ENCODE measurements at places on chromosomes 16 and 17.

GRCh38 chr17:55620945-55621344 is 101.7 kb downstream of the TMEM100 start:
- no peak for DNase-seq

DNA sequence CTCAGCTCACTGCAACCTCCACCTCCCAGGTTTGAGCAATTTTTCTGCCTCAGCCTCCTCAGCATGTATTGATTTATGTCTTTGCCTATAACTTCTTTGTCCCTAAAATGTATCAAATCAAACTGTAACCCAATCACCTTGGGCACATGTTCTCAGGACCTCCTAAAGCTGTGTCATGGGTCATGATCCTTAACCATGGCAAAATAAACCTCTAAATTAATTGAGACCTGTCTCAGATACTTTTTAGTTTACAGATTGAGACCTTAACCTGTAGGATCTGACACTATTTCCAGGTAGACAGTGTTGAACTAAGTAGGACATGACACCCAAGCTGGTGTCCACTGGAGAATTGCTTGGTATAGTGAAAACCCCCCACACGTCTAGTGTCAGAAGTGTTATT is 2.6 kb upstream of the ACSM3 start:
- DNase-seq: no peak

- no peak for DNase-seq
Measured at GRCh38 chr16:55475919-55476318, 3.1 kb upstream of the MMP2 start.

DNA sequence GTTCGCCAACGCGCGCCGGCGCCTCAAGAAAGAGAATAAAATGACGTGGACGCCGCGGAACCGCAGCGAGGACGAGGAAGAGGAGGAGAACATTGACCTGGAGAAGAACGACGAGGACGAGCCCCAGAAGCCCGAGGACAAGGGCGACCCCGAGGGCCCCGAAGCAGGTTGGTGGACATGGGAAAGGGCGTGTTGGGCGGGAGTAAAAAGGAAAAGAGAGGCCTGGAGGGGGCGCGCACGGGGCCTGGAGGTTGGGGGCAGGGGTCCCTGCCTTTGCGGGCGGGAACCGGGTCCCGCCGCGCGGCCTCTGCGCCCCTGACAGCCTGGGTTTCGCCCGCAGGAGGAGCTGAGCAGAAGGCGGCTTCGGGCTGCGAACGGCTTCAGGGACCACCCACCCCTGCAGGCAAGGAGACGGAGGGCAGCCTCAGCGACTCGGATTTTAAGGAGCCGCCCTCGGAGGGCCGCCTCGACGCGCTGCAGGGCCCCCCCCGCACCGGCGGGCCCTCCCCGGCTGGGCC is 2.1 kb downstream of the IRX5 start:
- DNase-seq: no peak

DNA sequence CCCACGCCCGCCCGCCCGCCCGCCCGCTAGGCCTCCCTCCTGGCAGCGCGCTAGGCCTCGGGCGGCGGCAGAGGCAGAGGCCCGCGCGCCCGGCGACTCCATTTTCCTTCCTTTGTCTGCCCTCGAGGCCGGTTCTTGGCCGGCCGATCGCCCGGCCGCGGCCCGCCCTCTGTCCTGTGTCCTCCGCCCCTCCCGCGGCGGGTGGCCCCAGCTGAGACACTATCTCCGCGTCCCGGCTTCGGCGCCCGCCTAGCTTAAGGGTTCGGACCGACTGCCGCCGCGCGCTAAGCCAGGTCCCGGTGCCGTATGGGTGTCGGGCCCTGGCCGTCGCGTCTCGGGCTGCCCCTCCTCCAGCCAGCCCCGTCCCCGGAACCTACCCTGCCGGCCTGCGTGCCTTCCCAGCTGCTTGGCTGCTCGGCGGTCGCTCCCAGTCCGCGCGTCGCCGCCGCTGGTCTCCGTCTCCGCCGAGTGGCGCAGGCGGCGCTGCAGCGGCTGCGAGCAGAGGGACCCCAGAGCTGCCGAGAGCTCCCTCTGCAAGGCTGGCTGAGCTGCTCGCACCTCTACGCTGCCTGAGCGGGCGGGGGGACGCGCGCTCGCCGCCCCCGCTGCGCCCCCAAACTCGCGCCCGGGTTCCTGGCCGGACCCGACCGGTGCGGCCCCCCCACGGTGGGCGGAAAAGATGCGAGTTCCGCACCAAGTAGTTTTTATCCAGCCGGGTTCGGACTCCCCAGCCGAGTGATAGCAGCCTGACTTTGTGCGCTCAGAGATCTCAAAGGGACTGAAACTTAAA is 787 bp downstream of the CTCF start:
- DNase-seq: peak; percentile 8

- DNase-seq: peak; percentile 79
Measured at GRCh38 chr17:40219594-40220338, 662 bp downstream of the WIPF2 start.

GRCh38 chr16:11896486-11897176 is 19.1 kb downstream of the GSPT1 start:
- no peak for DNase-seq

- DNase-seq: no peak
Measured at GRCh38 chr16:10688291-10688690, 6.4 kb downstream of the TEKT5 start.

DNA sequence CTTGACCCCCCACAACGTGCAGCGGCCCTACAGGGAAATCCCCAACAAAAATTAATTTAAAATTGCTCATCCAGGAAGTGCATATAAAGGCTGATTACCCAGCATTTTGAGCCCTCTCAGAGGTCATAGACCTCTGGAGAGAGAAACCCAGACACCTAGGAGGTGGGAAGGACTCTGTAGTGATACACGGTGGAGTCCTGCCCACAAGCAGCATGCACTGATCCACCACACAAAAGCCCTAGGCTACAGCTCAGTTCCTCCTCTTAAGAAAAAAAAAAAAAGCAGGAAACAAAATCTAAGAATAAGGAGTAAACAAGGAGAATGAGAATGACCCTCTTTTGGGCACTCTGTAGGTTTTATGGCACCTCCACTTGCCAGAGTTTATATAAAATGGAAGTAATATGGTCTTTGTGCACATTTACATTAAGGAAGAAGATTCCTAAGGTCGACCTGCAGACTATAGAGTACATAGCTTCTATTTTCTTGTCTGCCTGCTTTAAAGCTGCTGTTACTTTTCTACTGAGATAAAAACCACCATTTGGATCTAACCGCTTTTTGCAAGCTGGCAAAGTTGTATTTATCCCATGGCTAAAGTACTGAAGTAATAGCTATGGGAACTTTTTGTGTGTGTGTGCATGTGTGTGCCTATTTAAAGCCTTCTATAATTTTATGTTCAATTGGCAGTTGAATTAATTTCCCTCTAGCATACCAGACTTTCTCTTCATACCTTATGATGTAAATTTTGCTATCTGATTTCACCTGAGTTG is 46.9 kb downstream of the ACSM1 start:
- no peak for DNase-seq

- no peak for DNase-seq
Measured at GRCh38 chr16:73018821-73019456, 29.0 kb downstream of the ZFHX3 start.

- DNase-seq: no peak
Measured at GRCh38 chr17:28043741-28044140, 1.3 kb downstream of the NLK start.

- DNase-seq: no peak
Measured at GRCh38 chr17:82143333-82143732, 45.3 kb upstream of the FASN start.

DNA sequence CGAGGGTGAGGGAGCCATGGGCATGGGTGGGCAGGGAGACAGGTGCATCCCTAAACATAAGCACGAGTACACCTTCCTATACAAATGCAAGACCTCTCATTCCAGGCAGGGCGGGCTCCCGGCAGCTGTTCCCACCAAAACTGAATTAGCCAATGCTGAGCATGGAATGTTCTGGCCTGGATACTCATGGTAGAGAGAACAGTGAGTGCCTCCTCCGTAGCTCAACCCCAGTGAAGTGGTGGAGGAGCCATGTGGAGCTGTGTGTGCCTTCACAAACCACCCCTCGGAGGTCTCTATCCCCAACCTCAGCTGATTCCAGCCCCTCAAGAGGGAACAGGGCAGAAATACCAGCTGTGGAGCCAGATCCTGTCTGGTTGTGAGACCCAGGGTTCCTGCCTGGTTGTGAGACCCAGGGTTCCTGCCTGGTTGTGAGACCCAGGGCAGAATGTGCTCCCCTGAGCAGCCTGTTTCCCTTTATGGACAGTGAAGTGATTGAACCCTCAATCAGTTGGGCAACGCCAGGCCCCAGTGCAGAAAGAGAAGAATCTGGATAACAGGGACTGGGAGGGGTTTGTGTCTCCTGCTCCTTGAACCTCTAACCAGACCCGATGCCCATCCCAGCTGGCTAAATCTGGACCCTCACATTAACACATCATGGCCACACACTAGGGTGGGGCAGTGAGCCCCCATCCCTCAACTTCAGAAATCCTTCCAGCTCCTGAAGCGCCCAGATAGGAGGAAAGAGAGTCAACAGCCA is 2.4 kb upstream of the CDH16 start:
- DNase-seq: no peak

DNA sequence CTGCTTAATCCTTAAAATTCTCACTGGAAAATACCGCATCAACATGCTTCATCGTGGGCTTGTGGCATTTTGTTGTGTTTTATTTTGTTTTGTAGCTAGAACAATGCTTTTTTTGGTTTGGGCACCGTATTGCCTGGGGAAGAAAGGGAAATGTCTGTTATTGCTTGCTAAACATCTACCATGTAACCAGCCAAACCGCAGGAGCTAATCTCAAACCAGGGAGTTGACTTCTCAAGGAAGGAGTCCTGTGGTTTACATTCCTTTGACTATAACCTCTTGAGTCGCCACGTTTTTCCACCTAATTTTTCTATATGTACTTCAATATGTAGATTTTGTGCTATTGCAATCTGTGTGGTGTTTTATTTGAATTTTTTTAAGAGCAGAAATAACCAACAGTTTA is 593.5 kb upstream of the SOX9 start:
- DNase-seq: no peak

DNA sequence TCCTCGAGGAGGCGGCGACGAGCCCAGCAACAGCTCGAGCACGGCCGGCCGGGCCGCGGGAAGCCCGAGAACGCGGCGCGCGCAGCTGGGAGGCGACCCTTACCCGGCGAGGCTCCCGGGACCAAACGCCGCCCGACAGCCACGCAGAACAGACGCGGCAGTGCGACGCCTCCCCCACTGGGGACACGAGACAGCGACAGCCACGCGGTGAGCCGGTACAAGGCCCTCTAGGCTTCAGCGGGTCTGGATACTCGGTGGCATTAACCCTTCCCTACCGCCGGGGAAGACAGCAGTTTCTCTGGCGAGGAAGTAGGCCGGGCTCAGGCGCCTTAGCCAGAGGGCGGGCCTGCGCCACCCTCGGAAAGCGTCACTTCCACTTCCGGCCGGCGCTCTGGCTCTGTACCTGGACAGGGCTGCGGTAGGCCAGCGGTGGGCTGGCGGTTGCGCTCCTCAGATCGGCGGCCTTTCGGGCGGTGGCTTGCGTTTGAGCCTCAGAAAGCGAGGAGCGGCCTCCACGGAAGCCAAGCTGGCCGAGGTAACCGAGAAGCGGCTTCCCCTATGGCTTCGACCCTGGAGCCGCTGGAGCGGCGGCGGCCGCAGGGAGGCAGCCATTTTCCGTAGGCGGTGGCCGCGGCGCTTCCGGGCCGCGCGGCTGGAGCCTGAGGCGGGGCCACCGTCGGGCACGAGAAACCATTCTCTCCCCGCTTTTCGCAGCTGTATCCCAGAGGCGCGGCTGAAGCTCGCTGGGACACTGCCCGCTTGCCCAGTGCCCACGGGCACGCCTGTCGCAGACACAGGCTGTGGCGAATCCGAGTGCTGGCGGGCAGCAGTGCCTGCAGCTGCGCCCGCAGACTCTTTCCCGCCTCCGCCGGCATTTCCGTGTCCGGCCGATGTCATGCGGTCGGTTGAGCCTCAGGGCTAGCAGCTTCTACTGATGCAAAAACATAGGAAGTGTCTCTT is at the start of the genes TIGD7 and ZNF75A:
Gene TIGD7, minus strand, starts transcription at position 322 of the 960 bp plus-strand sequence. CDS start 4,816 bp downstream, outside the sequence.
Gene ZNF75A, plus strand, starts transcription at position 389 of the 960 bp plus-strand sequence. CDS start 2,932 bp downstream, outside the sequence.
- DNase-seq: peak; percentile 77

DNA sequence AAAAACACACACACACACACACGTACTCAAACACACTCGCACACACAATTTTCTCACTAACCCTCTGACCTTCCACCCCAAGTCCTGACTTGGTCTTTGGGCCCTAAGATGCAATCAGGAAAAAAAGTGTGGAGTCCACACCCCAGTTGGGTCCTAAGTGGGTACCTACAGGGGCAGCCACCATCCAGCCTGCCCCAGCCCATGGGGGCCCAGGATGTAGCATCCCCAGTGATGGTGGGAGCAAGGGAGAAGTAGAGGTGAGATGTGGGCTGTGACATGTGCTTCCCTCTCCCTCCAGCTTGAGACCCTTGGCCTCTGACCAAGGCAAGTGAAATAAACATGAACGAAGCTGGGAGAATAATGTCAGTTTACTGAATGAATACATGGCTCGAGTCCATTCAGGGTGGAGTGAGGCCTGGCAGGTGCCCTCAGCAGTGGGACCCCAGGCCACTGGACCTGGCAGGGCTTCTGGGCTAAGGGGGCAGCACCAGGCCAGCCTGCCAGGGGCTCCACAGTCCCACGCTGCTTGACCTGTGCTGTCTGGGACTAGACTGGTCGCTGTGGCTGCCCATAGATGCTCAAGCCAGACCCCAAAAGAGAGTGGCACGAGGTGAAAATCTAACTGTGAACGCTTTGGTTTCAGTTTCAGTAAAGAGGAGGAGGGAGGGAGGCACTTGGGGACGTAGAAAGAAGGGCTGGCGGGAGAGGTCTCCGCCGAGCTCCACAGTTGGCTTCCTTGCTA is 73.7 kb downstream of the MRC2 start:
- DNase-seq: no peak

- no peak for DNase-seq
Measured at GRCh38 chr16:73096510-73096909, 48.6 kb upstream of the ZFHX3 start.

DNA sequence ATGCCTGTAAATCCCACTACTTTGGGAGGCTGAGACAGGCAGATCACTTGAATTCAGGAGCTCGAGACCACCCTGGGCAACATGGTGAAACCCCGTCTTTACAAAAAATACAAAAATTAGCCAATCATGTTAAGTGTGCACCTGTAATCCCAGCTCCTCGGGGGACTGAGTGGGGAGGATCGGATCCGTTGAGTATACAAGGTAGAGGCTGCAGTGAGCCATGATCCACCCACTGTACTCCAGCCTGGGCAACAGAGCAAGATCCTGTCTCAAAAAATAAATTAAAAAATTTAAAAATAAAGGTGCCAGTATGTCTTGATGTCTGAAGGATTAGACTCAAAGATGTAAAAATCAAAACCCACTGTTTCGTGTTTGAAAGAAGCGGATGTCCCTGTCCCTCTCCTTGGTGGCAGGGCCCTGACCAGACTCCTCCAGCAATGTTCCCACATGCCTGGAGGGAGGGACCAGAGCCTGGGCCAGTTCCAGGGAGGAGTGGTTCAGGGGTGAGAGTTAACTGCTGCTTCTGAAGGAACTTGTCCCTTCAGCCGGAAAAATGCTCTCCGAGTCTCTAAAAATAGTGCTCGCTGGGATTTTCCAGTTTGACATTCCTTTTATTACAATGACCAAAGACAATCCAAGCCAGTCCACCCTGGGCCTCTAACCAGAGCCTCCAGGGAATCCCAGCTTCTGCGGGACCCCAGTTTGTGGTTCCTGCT is 9.4 kb upstream of the CMTM4 start:
- DNase-seq: no peak

DNA sequence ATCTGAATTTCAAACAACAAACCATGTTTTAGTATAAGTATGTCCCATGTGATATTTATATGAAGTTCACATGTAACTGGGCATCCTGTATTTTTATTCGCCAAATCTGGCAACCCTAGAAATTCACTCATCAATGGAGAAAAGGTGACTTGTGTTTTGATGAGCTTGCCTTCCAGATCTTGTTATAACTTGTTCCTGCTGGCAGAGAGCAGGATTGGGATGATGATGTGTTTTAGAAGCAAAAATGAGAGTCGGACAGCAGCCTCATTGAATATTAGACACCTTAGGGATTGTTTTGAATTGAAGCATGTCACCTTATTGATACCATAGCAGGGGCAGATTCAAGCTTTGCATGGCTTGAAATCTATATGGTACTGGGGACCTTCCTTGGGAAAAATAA is 85.4 kb upstream of the MED13 start:
- DNase-seq: no peak

Measured in NCI-H1105 treated with DMSO at 0.1 percent for 48 hours (cell line).